ENCODE measurements at places on chromosomes 4 and X.

DNA sequence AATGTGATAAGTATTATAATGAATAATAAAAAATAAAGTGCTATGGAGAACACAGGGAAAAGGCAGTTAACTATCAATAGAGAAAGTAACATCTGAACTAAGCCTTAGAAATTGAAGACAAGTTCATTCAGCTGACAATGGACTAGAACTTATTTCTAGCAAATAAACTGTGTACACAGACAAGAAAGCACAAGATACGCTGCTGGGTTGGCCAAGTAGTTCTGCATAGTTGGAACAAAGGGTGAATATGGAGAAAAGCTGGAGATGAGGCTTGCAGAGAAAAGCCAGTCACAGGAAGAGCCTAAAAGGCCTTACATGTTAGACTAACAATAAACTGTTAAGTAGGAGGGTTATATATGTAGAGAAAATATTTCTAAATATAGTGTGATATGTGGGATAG, 71.2 kb downstream of the WDFY3 start:
- DNase-seq = no peak

GRCh38 chr4:118177126-118177525, 142.8 kb downstream of the NDST3 start:
- peak; percentile 35 for DNase-seq

DNA sequence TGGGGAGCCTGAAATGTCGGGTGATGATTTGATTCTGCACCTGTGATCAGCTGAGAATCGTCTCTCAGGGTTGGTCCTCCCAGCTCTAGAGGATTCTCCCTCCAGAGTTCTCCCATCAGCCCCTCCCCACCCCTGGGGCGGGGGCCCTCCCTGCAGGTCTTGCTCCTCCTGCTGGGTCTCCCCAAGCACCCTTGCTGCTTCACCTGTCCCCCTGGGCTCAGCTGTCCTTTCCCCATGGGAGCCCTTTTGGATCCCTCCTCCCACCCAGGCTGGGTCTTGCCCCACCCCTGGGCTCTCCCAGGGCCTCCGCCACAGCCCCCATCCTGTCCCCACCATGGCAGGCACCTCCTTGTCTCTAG, 22.2 kb downstream of the PSAPL1 start:
- no peak for DNase-seq

GRCh38 chrX:23317799-23318724, 16.6 kb upstream of the PTCHD1 start:
- peak; percentile 6 for DNase-seq

- DNase-seq = peak; percentile 62
These were observed 56.4 kb upstream of the SLIT2 start for GRCh38 chr4:20195071-20195885.

- peak; percentile 27 for DNase-seq
These were observed 14.4 kb upstream of the VCX start for GRCh38 chrX:7828594-7828993.

DNA sequence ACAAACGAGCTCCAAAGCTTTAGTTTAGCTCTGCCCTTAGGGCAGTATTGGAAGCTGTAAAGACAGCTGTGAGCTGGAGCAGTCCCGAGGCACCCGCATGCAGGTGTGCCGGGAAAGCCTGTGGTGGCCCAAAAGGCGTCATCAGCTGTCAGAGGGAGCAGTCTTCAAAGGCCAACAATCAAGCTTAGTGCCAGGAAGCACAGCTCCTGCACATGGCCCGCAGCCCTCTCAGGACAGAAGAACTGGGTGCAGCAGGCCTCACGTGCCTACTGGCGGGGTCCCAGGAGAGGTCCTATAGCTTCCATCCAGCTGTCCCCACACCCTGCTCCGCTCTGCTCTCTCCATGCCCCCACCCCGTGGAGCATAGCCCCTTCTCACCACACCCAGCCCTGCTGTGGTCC, 92.2 kb upstream of the TRIM2 start:
- DNase-seq = no peak

- no peak for DNase-seq
These were observed 185.3 kb upstream of the NUDT6 start for GRCh38 chr4:123107444-123108252.

DNA sequence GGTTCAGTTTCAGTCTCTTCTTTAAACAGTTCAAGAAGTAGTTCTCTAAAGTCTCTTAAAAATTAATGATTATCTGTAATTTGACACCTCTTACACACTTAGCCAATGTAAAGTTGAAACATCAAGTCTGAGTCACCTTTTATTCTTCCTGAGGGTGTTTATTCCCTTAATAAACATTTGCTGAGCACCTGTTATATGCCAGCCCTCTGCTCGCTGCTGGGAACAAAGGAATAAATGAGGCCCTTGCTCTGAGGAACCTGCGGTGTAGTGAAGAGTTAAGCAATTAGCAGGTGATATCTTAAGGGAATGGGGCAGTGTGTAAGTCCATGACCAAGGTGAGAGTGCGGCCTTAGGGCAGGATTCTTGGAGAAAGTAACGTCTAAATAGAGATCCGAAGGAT, 5.2 kb upstream of the NDNF start:
- no peak for DNase-seq

All from fibroblast of mammary gland (primary cell).